ENCODE measurements at places on chromosomes 2 and 18. TPM values are rescaled to one million over a fixed set of nuclear protein-coding genes. Genes with fewer than 3 reads are reported as not detected.

GRCh38 chr2:171930385-171930784 is 8.1 kb downstream of the HAT1 start:
- no peak for DNase-seq
- no peak overlapping the region for H3K4me3 ChIP-seq
- H3K27me3 ChIP-seq: no peaks in the 10 kb centered on the region
- no peak overlapping the region for H3K27ac ChIP-seq

DNA sequence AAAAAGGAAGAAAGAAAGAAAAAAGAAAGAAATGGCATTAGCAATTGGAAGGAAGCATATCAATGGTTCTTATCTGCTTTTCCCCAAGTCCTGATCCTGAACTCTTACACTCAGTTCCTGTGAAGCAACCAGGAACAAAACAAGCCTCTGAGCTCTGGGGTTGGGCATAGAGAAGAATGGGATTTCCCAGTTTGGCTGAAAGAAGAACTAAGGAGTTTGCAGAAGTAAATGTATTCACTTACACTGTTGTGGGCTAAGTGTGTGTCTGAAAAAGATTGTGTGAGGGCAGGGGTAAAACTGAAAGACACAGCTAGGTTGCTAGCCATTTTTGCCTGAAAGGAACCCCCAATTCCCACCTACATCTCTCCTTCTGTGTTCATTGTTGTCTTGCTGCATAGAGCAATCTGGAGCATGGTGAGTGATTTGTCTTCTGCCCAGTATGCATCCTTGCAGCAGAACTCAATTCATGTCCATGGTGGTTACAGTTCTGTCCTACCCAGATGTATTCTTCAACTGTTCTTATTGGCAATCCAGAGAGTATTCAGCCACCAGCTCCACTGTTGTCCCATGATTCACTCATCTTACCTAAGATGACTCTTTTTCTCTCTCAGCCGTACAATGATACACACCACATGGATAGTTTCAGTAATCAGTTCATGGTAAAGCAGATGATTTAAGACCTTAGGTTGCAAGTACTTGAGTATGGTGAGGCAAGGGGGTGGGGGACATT is 348.7 kb downstream of the ARHGAP15 start:
- peaks cover 4% of the 10 kb centered on the region for H3K4me1 ChIP-seq
- H3K27me3 ChIP-seq: no peaks in the 10 kb centered on the region
- H3K27ac ChIP-seq: no peak overlapping the region

The HRH4 gene
- total RNA-seq: not detected

The CDKL4 gene
- 0.48 TPM for total RNA-seq

DNA sequence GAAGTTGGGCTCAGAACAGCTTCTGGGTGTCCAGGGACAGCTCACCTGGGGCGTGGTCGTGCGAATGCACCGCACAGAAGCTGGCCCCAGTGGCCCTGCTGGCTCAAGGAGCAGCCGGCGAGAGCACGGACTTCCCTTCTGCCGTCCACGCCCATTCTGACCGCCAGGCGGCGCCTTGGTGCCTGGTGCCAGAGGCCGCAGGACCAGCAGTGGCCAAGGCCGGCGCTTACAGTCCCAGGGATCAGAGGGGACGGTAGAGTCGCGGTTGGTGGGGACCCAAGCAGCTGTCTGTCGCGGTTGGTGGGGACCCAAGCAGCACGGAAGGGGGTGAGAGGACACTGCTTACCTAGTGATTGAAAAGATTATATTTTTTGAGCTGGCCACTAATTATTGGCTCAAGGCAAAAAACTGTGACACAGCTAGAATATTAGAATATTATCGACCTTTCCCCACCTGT is 25.7 kb downstream of the NPPC start:
- no peak overlapping the region for H3K27ac ChIP-seq
- H3K27me3 ChIP-seq: peaks cover 3% of the 10 kb centered on the region
- H3K36me3 ChIP-seq: no peaks in the 10 kb centered on the region
- no peak overlapping the region for H3K4me3 ChIP-seq
- peaks cover 4% of the 10 kb centered on the region for H3K4me1 ChIP-seq

The VIT gene
- total RNA-seq: 5.6 TPM

The ZBTB14 gene
- 15.0 TPM for total RNA-seq

The GALR1 gene
- not detected for total RNA-seq

Measured in suprapubic skin (tissue), 4 donors.